ENCODE measurements at places on chromosomes 3 and 15.

DNA sequence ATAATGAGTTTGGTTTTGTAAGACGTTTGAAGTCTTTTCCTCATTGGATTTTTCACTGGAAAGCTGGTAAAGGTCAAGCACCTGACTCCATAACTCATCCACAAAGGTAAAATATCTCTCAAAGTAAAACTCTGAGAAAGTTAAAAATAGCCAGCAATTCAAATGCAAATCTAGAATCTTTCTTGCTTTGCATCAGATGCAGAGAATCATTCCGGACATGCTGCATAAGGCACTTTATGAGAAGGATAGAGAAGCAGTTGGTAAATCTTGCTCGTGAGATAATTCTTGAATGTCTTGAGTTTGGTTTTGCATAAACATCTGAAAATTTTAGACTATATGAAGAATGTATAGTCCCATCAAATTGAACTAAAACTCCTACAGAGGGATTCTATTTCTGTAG lies 9.1 kb downstream of the KCNMB2 start:
- no peaks in the 10 kb centered on the region for H3K4me1 ChIP-seq
- no peaks in the 10 kb centered on the region for H3K36me3 ChIP-seq
- no peak overlapping the region for H3K27ac ChIP-seq

GRCh38 chr3:69460034-69460433 lies 74.1 kb upstream of the FRMD4B start:
- no peak for DNase-seq
- peaks cover 5% of the 10 kb centered on the region for H3K27me3 ChIP-seq
- H3K36me3 ChIP-seq = no peaks in the 10 kb centered on the region

DNA sequence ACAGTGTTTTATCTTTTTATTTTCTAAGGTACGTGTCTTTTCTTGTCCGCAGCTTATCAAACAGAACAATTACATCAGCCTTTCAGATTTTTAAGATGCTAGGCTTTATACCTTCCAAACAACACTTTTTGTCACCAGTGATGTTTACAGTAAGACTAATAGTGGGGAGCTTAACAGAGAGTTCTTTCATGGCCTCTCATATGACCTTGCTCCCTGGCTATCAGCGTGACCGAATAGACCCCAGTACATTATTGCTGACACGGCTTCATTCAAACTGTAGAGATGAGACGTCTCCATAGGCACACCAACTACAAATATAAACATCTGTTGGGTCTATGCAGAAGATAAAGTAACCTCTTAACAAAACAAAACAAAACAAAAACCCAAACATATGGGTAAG lies 477.6 kb upstream of the KCNMB2 start:
- no peaks in the 10 kb centered on the region for H3K27me3 ChIP-seq
- H3K4me3 ChIP-seq = no peak overlapping the region
- no peak overlapping the region for H3K27ac ChIP-seq

DNA sequence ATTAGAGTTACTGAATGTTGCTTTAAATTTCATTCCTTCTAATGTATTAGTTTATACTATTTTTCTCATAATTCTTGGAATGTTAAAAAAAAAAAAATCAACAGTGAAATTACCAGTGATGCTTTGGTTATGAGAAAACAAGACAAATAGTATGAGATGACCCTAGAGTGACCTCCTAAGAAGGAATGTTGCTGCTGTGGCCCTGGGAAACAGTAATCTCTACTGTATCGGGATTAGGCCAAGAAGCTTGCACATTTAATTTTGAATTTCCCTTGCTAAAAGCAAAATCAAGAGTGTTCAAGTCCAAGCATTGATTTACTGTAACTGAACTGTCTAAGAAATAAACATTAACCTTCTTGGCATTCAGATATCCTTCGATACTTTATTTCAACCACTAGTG lies 18.1 kb downstream of the TOPBP1 start:
- no peak for DNase-seq
- H3K36me3 ChIP-seq = peaks cover 56% of the 10 kb centered on the region
- no peak overlapping the region for H3K27ac ChIP-seq
- H3K27me3 ChIP-seq = no peaks in the 10 kb centered on the region

DNA sequence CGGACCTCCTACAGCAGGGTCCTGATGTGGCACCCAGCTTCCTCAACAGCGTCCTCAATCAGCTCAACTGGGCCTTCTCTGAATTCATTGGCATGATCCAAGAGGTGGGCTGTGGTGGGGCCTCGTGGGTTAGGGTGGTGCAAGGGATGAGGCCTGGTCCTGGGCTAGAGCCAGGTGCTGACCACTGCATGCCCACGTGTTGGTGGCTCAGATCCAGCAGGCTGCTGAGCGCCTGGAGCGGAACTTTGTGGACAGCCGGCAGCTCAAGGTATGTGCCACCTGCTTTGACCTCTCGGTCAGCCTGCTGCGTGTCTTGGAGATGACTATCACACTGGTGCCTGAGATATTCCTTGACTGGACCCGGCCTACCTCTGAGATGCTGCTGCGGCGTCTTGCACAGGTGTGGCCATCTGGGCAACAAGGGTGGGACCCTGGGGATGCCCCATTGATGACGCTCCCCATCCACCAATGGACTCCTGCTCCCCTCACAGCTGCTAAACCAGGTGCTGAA lies 3.8 kb downstream of the AMIGO3 start:
- H3K4me1 ChIP-seq = peaks cover 25% of the 10 kb centered on the region
- H3K27me3 ChIP-seq = peaks cover 2% of the 10 kb centered on the region
- H3K36me3 ChIP-seq = peaks cover 7% of the 10 kb centered on the region
- DNase-seq = no peak

DNA sequence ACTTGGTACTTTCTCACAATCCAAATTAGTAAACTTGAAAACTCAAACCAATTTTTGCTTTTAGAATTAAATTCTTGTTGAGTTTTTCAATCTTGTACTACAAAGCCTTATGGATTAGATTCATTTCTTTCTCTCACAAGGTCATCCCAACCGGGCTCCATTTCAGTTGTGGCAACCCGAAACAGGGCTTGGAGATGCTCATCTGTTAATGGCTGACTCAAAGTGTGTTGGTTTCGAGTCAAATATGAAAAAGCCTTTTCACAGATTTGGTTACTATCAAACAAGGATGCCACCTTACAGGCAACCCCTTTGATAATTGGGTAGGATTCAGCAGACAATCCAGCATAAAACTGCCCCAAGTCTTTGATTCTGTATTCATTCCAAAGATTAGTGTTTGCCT lies 1.8 kb downstream of the EPM2AIP1 start:
- no peak overlapping the region for H3K27ac ChIP-seq
- no peak for DNase-seq
- no peak overlapping the region for H3K4me3 ChIP-seq
- H3K4me1 ChIP-seq = peaks cover 37% of the 10 kb centered on the region
- H3K27me3 ChIP-seq = no peaks in the 10 kb centered on the region
- peaks cover 41% of the 10 kb centered on the region for H3K36me3 ChIP-seq

DNA sequence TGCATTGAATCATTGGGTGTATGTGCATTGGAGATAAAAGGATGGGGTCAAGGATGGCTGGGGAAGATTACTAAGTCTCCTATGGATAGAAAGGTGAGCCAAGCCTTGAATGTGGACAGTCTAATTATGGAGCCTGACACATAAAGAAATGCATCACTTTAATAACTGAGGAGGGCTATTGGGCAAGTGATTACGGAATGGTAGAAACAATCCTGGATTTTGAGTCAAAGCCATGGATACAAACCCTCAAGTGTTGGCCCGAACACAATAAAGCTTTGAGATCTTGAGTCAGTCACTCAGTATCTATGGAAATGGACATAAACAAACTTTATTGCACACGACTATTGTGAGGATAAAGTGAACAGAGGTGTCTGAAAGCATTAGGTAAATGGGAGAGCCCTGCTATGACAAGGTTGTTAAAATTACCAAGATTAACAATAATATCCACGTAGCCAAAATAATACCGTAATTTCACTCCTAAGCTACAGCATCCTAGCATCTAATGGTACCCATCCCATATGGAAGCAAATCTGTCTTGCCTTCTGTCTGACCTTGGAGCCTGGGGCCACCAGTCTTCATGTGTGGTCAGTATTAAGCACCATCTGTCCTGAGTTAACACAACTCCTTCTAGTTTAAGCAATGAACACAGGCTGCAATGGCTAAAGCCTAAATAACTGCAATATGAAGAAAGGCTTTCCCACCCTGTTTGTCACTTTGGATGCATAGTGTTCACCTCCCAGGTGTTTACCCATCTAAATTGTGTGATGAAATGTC lies 136.9 kb upstream of the PRICKLE2 start:
- peaks cover 3% of the 10 kb centered on the region for H3K27me3 ChIP-seq
- H3K27ac ChIP-seq = no peak overlapping the region
- H3K4me3 ChIP-seq = no peak overlapping the region
- DNase-seq = no peak

DNA sequence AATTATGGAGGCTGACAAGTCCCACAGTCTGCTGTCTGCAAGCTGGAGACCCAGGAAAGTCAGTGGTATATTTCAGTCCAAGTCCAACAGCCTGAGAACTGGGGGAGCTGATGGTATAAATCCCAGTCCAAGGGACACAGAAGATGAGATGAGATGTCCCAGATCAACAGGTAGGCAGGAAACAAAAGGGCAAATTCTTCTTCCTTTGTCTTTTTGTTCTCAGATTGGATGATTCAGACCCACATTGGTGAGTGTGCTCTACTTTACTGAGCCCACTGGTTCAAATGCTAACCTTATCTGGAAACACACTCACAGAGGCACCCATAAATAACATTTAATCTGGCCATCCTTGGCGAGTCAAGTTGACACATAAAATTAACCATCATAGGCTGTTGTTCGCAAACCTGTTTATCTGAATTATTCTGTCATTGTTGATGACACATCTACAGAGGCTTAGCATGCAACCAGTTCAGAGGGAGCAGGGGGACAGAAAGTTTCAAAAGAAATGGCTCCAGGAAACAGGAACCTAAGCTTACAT lies 62.7 kb upstream of the ITGA11 start:
- no peaks in the 10 kb centered on the region for H3K36me3 ChIP-seq
- no peak overlapping the region for H3K27ac ChIP-seq
- no peak for DNase-seq
- H3K4me3 ChIP-seq = no peak overlapping the region
- peaks cover 15% of the 10 kb centered on the region for H3K27me3 ChIP-seq

DNA sequence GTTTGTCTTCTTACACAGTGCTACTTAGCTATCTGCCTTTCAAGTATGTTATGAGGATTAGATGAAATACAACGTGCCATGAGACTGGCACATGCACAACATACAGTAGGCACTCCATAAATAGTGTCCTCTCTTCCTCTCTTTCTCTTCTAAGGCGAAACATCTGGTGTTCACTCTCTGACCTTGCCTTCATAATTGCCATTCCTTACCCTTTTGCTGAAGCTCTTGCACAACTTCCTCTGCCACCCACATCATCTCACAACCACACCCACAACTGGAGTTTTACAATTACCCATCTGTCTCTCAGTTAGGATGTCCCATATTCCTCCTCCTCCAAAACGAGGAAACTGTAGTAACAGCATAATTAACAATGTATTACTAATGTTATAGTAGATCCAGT lies 26.4 kb upstream of the ACP3 start:
- H3K36me3 ChIP-seq = no peaks in the 10 kb centered on the region
- no peak overlapping the region for H3K27ac ChIP-seq
- no peaks in the 10 kb centered on the region for H3K4me1 ChIP-seq
- no peak for DNase-seq

GRCh38 chr15:95990833-95991232 lies 339.7 kb upstream of the NR2F2 start:
- peaks cover 5% of the 10 kb centered on the region for H3K4me1 ChIP-seq
- H3K4me3 ChIP-seq = no peak overlapping the region
- no peaks in the 10 kb centered on the region for H3K36me3 ChIP-seq
- H3K27me3 ChIP-seq = peaks cover 37% of the 10 kb centered on the region
- no peak overlapping the region for H3K27ac ChIP-seq

DNA sequence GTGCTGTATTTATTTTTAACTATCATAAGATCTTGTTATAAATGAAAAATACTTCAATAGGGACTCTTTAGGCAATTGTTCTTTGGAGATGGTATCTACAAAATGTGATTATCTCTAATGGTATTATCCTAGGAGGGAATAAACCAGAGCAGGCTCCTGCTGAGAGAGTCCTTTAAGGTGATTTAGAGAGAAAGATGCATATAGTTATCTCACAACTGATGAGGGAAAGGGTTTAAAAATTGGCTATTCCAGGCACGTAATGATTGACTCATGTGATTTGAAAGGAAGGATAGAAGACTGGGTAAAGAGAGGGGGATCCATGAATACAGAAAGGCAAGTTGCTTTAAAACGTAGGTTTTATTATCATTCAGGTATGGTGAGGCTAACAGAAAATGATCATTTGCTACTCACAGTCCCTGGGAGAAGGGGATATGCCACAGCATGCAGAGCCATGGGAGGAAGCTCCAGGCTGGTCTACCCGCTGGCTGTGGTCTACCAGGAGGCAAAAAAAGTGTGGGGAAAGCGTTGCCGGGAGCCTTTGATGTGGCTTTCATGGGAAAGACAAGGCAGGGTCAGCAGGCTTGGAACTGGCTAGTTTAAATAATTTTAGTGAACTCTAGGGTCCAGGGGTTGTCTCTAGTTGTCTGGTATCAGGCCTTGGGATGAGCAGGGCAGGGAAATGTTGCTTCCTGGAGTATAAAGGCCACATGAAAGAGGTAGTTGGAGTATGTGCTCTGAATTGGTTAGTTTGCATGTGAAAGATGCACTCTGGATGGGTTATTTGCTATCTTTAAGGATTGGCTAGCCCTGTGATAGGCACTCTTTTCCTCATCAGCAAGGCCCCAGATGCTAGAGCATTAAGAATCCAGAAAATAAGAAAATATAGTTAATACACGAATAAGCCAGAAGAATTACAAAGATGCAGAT lies 798.4 kb upstream of the GRM7 start:
- no peak for DNase-seq
- H3K36me3 ChIP-seq = no peaks in the 10 kb centered on the region
- H3K27ac ChIP-seq = no peak overlapping the region

DNA sequence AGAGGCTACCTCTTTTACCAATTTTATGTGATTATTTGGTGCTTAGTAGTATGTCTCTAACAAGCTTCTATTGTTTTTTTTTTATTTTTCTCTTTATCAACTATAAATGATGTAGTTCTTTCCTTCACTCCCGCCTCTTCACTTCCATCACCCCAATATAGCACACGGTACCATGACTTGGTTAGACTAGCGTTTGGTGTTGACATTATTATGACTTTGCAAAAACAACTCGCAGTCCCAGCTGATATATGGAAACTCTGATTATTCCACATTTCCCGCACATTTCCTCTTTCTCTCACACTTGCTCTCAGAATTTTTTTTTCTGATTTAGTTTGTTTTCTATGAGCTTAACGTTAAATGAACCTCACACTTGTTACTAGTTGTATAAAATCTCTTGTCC lies 162.2 kb downstream of the GREM1 start:
- H3K27ac ChIP-seq = no peak overlapping the region
- no peaks in the 10 kb centered on the region for H3K36me3 ChIP-seq
- DNase-seq = no peak
- H3K4me1 ChIP-seq = no peaks in the 10 kb centered on the region

- no peaks in the 10 kb centered on the region for H3K27me3 ChIP-seq
- DNase-seq = no peak
- no peaks in the 10 kb centered on the region for H3K36me3 ChIP-seq
- H3K27ac ChIP-seq = no peak overlapping the region
- H3K4me3 ChIP-seq = no peak overlapping the region
- H3K4me1 ChIP-seq = peaks cover 11% of the 10 kb centered on the region
These were observed 173.3 kb downstream of the IL20RB start for GRCh38 chr3:137131081-137131480.

- no peak overlapping the region for H3K27ac ChIP-seq
- no peaks in the 10 kb centered on the region for H3K4me1 ChIP-seq
- H3K27me3 ChIP-seq = no peaks in the 10 kb centered on the region
- H3K36me3 ChIP-seq = no peaks in the 10 kb centered on the region
- no peak for DNase-seq
- H3K4me3 ChIP-seq = no peak overlapping the region
These were observed 912.7 kb downstream of the TUSC7 start for GRCh38 chr3:117622171-117622841.
